ENCODE measurements at places on chromosomes 13 and 19.

GRCh38 chr13:112516218-112516617 lies 71.7 kb downstream of the TUBGCP3 start:
- no peak for DNase-seq

GRCh38 chr13:113427562-113428468 lies 25.5 kb downstream of the ADPRHL1 start:
- DNase-seq: no peak

DNA sequence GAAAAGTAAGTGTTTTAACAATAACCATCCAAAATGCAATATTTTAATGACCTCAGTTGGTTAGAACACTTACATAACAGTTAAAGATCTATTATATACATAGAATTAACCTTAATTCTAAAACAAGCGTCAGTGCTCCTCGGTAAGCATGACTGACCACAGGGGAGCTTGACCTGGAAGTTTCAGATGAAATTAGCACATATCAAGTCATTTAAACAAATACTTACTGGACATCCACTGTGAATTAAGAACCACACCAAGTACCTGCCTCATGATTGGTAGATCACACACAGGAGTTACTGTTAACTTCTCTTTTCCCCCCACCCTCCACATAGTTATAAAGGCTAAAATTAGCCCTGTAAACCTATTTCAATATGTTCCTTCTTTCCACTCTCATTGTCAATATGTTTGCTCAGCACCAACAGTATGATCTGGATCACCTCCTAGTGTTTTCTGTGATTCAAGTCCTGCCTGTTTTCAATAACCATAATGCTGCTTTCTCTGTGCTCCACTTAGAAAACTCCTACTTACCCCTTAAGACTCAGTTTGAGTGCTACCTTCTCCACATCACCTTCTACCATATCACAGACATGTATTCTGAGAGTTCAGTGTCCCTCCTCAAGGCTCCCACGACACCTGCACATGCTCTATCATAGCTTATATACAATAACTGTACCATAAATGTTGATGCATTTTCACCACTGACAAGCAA lies 209.0 kb downstream of the VWA8 start:
- no peak for DNase-seq

DNA sequence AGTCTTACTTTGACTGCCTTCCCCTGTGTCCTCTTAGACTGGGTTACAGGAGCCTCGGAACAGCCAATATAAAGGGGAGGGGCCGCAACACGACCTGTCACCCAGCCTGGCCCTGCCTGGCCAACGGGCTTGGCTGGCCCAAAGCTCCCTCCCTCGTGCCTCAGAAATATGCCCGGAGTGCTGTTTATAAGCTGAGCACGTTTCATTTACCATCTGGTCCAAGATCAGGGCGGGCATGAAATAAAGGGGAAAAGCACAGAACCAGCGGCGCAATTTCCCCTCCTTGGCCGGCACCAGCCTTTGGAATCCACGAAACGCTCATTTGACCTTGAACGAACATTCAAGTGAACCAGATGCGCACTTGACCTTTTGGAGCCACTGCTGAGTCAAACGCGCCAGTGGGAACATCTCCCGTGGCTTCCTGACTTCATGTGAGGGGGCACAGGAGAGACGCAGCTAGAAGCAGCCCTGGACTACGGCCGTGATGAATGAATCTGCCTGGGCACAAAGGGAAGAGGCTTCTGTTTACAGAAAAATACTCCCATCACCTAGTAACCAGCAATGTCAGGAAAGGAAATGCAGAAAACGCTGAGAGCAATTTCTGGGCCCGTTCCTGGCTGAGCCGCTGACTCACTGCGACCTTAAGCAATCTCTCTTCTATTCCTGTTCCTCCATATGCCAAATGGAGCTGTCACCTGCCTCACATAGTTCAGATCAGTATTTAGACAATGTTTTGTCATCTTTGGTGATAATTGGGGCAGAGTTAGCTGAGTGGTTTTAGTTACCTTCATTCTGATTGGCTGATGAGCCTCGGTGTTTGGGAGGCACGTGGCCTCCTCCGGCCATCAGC lies 53.3 kb downstream of the RFX2 start:
- peak; percentile 11 for DNase-seq

GRCh38 chr19:16001481-16002312 lies 52.9 kb downstream of the OR10H4 start:
- DNase-seq: no peak

GRCh38 chr19:43820098-43820883 lies 6.8 kb upstream of the ZNF283 start:
- peak; percentile 58 for DNase-seq

DNA sequence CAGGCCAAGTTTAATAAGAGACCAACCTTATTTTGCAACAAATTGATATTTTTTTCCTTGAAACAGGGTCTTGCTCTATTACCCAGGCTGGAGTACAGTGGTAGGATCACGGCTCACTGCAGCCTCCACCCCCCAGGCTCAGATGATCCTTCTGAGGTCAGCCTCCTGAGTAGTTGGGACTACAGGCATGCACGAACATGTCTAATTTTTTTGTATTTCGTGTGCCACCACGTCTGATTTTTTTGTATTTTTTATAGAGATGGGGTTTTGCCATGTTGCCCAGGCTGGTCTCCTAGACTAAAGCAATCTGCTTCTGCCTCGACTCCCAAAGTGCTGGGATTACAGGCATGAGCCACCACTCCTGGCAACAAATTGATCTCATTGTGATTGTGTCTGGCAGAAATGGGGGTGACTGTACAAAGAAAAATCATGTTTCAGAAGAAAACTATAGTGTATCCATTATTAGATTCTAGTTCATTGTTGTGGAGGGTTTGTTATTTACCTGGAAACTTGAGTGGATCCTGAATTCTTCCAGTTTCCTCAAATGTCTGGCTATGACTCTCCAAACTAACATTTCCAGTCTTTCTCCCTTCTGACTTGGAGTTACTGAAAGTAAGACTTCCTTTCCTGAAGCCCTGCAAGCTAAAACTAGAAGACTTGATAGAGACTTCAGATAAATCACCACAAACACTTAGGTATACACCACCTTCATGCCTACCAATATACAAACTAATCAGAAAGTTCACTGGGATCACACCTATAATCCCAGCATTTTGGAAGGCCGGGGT lies 17.3 kb upstream of the AKT2 start:
- DNase-seq: no peak

- DNase-seq: no peak
Measured at GRCh38 chr19:39998501-39998900, 1.6 kb downstream of the ZNF546 start.

DNA sequence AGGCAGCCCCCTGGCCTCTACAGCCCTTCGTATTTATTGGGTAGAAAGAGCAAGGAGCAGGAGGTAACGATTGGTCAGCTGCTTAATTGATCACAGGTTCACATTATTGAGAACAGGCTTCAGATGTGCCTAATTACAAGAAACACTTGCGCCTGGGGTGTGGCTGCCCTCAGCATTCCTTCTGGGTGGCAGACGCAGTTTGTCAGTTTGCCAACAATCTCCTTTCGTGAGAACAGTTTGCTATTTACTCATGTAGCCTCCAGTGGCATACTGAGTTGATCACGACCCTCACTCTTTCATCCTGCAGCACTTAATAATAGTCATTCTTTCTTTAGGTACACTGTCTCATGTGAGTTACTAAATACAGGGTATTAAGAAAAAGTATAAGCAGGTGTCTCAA lies 985.6 kb downstream of the SLITRK5 start:
- no peak for DNase-seq

DNA sequence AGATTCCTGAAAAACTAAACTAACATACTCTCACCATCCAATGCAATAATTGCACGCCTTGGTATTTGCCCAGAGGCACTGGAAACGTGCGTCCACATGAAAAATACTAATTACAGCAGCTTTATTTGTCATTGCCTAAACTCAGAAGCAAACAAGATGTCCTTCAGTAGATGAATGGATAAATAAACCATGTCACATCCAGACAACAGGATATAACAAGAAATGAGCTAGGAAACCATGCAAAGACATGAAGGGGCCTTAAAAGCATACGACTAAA lies 25.0 kb downstream of the ELL start:
- DNase-seq: no peak

DNA sequence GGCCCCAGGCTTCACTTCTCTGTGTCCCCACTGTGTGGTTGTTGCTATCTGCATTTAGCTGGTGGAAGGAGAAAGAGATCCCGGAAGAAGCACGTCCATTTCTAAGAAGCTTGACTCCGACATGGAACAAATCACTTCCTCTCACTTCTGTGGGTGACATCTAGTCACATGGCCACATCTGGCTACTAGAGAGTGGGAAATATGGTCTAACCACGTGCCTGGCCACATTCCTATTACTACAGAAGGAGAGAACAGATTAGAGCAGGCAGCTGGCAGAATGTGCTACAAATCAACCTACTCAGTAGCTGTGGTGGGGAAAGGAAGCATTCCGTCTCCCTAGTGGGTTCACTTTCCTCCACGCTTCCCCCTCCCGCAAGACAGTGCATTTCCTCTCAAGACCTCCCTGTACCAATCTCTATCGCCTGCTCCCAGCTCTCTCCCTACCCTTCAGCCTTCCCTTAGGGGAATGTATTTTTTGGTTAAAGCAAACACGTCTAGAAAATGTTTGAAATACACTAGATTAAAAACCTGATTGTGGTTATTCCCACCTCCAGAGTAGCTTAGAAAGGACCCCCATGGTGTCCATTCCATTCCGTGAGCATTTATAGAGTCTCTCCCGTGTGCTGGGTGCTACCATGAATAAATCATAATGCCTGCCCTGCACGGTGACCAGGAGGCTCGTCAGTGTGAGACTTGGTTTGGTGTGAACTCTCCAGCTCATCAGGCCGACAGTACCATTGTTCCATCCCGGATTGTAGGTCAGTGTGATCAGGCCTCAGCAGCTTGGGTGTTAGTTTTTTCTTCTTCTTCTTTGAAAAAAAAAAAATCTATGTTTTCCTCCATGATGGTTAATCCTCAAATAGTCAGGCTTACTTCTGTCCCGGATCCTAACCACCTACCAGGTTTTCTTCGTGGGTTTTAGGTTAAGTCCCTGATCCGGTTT lies 8.0 kb upstream of the AMER2 start:
- peak; percentile 80 for DNase-seq

DNA sequence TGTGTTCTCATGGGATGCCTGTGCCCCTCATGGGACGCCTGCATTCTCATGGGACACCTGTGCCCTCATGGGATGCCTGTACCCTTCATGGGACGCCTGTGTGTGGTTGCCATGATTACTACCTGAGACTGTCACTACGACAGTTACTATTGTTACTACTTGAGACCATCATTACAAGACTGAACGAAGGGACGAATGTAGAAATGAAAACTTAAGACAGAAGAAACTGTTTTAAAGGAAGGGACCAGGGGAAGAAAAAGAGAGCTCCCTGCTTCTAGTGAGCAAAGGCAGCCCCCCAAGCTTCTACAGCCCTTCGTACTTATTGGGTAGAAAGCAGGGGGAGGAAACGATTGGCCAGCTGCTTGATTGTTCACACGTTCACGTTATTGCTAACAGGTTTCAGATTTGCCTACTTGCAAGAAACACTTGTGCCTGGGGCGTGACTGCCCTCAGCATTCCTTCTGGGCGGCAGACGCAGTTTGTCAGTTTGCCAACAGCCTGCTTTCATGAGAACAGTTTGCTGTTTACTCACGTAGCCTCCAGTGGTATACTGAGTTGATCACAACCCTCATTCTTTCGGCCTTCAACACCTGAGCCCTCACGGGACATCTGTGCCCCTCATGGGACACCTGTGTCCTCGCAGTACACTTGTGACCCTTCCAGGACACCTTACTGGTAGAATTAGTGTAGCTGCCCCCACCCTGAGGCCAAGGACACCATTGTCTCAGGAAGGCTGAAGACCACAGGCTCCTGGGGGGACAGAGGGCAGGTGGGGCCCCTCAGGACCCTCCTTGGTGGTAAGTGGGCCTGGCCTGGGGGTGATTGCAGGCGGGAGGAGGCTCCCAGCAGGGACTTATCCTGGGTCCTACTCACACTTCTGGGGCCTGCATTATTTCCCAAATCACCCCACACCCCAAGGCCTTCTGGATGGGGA lies 2.5 kb upstream of the S1PR4 start:
- no peak for DNase-seq

DNA sequence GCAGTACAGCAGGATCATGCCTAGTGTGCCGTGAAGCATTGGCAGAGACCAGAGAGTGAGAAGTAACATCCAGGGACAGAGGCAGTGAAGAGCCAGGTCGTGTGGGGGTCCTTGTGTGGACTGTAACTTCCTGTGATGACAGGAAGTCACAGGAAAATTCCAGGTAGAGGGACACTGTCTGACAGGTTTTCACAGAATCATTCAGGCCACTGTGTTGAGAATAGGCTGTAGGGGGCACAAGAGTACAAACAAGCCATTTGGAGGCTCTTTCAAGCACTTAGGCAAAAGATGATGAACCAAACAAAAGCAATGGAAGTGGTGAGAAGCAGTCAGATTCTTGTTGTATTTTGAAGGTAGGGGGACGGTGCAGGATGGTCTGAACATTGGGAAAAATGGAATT lies 46.4 kb downstream of the N4BP2L1 start:
- no peak for DNase-seq

- DNase-seq: no peak
Measured at GRCh38 chr13:100983111-100983510, 308.5 kb upstream of the TMTC4 start.

GRCh38 chr13:98060282-98060681 lies 82.6 kb upstream of the FARP1 start:
- DNase-seq: no peak

DNA sequence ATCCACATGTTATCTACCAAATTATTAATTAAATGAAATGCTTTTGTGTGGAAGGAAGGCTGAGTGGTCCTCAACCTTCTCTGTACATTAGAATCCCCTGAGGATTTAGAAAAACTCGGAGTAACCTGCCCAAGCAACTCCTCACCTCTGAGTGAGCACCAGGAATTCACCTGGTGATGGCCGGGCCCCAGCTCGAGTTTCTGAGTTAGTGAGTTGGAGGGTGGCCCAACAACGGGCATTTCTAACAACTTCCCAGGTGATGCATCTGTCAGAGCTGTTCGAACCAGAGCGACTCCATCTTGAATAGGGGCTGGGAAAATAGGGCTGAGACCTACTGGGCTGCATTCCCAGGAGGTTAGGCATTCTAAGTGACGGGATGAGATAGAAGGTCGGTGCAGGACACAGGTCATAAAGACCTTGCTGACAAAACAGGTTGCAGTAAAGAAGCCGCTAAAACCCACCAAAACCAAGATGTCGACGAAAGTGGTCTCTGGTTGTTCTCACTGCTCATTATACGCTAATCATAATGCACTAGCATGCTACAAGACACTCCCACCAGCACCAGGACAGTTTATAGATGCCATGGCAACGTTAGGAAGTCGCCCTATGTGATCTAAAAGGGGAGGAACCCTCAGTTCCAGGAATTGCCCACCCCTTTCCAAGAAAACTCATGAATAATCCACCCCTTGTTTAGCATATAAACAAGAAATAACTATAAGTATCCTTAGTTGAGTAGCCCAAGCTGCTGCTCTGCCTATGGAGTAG lies 44.2 kb upstream of the SHISA2 start:
- no peak for DNase-seq

- no peak for DNase-seq
Measured at GRCh38 chr19:20858218-20858617, 64.8 kb upstream of the ZNF85 start.

DNA sequence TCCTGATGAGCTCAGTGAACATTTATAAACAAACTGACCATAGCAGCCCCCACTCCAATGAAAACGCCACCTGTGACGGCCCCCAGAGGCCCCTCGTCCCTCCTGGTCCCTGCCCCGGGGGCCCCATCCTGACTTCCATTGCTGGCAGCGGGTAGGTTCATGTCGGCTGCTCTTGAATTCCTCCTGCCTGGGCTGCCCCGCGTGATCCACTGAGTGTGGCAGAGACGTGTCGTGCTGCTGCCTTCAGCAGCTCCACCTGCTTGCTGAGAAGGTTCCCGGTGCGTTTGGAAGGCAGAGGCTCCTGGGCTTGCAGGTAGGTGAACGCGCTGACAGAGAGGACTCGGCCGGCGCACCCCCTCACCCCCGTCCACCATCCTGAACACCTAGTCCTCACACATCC lies 11.6 kb downstream of the C2CD4C start:
- DNase-seq: no peak
